ENCODE measurements at places on chromosomes 2 and 18.

DNA sequence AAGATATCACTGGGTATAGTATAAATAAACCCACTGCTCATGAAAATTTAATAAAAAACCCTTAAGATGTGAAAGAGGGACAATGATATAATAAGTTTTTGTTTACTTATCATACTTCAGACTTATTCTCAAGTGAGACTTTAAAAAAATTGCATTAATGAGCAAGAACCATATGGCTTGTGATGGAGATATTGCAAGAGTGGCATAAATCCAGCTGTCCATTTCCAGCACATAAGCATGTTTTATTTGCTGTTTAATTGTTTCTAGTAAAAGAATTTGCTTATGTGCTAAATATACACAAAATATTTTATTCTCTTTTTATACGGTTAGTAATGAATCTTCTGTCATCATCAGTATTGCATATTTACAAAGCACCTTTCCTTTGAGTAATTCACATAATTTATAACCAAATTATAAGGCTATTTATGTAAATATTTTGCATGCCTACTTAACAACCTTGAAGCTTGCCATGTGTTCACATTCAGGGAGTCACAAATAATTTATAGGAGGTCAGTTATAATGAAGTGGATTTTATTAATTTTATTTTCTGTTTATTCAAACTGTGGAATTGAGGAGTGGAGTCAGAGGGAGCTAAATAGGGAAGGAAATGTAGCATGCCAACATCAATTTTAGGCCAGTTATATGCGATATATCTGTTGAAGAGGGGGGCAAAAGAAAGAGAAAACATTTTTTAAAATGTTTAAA lies 318.5 kb upstream of the CWC22 start:
- no peak for DNase-seq

DNA sequence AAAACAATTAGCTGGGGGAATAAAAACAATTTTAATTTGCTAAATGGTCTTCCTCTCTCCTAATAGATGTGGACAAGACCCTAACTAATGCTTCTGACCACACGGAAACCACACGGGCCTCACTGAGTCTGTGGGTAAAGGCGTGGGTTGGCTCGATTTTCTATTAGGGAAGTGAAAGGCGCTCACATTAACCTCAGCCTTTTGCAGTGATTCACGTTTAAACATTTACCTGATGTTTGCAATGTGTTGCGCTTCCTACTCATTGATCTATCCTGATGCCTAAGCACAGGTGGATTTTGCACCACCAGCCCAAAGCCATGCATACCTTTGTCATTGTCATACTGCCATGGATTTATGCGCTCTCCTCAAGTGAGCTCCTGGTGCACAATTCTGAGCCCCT lies 35.6 kb upstream of the NRP2 start:
- no peak for DNase-seq

DNA sequence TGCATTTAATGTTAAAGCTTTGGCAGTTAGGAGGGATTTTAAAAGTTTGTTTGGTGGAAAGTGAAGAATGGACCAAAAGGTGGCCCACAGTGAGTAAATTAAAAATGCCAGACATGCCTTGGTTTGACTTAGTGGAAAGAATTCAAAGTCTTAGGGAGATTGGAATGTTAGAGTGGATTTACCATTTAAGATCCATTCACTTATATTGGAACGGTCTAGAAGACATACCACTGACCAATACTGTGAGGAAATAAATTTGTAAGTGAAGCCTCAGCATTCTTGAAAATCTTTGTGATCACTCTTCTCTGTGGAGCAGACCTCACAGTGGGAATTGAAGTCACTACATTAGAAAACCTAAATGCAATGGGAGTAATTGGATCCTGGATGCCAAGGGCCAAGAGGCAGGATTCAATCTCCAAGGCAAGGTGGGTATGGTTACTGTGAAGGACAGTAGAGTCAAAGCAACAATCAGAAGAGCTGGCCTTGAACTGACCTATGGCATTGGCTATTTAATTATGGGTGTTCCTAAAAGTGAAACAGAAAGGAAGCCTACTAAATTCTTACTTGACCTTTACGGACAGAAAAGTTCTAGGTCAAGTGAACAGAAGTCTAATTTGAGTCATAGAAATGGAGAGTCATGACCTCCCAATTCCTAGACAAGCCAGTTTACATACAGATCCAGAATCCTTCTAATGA lies 40.2 kb upstream of the VRK2 start:
- no peak for DNase-seq

GRCh38 chr2:80340022-80340421 lies 35.5 kb upstream of the LRRTM1 start:
- DNase-seq = no peak
